ENCODE measurements at places on chromosomes 2 and 18.

DNA sequence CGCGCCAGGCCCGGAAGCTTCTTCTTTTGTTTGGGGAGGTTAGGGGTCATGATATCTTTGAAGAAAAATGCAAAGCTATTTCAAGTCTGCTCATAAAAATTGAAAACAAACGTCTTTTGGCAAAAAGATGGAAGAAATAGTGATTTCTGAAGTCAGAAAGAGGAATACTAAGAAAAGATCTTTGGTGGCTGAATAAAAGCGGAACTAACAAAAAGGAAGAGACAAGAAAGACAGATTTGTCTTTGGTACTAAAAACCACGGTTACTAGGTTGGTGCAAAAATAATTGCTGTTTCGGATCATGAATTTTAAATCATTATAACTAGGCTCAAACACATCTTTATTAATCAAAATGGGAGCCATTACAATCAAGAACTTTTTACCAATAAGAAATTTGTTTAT, 164.6 kb upstream of the TRIB2 start:
- DNase-seq = no peak

- no peak for DNase-seq
Measured at GRCh38 chr2:108316461-108317258, 28.0 kb downstream of the SULT1C2 start.

DNA sequence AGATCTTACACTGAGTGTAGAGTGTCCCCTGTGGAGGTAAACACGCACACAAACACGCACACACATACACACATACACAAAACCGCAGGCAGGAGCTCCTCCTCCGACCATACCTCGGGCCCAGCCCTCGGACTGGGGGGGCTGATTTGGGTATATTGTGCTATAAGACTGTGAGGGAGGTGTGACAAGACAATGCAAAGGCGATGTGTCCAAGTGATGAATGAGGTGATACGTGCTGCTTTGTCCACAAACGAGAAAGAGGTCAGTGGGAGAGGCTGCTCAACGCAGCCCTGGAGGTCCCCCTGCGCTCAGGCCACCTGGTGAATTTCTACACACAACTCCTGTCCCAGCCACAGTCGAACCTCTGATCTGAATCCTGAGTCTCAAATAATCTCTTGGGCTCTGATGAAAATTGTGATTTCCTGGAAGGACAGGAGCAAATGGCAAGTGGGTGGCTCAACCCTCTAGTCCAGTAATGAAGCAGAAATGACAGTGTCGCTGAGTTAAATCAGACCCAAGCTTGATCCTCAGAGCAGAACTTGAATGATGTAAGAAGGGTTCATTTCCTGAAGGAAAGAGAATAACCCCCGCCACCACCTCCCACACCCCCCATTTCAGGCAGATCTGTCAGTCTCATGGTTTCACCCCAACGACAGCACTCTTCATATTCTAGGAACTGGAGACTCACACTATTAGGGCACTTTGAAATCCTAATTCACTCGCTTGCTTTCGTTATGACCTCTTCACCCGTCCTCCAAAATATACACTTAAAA, 48.9 kb upstream of the ASXL2 start:
- DNase-seq = no peak

DNA sequence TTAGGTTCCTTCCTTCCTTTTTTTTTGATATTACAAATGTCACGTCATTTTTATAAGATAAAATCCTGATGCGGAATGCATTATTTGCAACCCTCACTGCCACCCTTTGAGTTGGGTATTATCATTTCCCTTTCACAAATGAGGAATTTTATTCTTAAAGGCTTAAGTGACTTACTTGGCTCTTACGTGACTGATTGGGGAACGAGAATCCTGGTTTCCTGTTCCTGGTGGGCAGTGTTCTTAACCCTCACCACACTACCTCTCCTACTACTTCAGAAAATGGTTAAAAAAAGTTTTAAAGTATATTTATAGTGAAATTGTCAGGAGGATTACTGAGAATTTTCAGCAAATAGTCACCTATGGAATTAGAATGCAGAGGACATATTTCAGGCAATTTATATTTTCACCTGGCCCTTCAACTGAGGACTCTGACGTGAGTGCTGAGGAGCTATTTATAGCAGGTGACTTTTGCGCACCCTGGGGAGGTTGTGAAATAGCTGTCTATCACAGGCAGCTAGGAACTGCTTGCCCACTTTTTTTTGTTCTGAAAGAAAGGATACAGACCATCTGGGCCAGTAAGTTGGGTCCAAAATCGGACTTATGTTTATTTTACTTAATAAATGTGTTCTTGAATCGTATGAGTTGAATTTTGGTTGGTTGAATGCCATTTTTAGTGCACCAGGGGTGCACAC, 18.7 kb upstream of the RASGRP3 start:
- no peak for DNase-seq

DNA sequence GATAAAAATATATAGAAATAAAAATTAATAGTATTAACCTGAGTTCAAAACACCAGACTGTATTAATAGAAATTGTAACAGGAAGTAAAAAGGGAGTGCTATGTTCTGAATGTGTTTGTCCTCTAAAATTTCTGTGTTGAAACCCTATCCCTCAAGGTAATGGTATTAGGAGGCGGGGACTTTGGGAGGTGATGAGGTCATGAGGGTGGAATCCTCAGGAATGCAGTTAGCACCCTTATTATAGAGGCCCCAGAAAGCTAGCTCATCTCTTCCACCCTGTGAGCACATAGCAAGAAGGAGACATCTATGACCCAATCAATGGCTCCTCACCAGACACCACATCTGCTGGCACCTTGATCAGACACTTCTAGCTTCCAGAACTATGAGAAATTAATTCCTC, 124.5 kb downstream of the CMPK2 start:
- no peak for DNase-seq

GRCh38 chr2:58206785-58207184, 34.3 kb downstream of the FANCL start:
- no peak for DNase-seq

GRCh38 chr18:26457195-26457594, 91.2 kb downstream of the KCTD1 start:
- no peak for DNase-seq

All from stimulated activated CD8-positive, alpha-beta memory T cell treated with anti-CD3 and anti-CD28 coated beads, Interleukin-7, amount 100 ng/mL, for 1 hour (primary cell).